Fibroblast of pulmonary artery (primary cell): ENCODE measurements at places on chromosomes 6 and 20.

GRCh38 chr20:18718129-18718528 lies 95.5 kb upstream of the SCP2D1 start:
- no peak for DNase-seq

GRCh38 chr20:44494681-44495080 lies 19.0 kb downstream of the TTPAL start:
- DNase-seq: peak; percentile 20

GRCh38 chr6:99588618-99589289 lies 17.9 kb upstream of the PRDM13 start:
- peak; percentile 74 for DNase-seq

- DNase-seq: peak; percentile 79
Measured at GRCh38 chr6:30981942-30982772, 1.4 kb upstream of the MUC21 start.

- no peak for DNase-seq
Measured at GRCh38 chr6:37871616-37872372, 52.3 kb downstream of the ZFAND3 start.

GRCh38 chr6:120966321-120966720 lies 368.0 kb downstream of the TBC1D32 start:
- no peak for DNase-seq

DNA sequence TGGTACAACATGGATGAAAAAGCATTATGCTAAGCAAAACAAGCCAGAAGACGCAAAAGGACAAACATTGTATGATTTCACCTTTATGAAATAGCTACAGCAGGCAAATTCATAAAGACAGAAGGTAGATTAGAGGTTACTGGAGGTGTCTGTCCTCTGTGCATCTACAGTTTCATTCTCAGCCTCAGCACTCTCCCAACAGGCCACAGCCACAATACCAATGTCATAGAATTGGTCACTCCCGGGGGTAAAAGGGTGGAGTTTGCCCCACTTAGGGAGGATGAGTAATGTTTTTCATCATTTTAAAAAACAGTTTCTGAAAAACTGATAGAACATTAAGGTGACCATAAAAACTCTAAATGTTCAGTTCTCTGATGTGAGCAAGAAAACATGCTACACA lies 17.2 kb upstream of the TMX4 start:
- no peak for DNase-seq

DNA sequence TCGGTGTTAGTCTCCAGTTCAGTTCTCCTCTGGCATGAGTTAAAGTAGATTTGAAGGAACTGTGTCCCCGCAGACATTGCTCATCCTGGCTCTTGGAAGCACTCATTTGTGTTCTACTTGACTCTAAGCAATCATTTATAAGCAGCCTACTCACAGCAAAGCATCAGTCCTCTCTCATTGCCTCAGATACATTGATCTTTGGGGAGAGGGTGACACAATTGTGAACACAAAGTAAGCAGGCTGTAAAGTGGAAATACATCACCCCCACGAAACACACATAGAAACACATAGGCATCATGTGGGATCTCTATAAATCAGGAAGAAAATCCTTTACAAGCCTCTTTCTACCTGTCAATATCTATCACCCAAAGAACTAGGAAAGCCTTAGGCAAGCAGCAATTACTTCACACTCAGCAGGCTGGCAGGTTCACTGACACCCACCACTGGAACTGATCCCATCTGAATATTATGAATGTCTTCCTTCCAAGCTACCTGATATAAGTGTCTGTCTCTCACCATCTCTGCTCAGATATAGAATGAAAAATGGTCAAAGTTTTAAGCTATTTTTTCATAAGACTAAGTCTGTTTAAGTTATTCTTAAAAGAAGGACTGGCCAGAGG lies 675.8 kb downstream of the HACE1 start:
- DNase-seq: no peak

DNA sequence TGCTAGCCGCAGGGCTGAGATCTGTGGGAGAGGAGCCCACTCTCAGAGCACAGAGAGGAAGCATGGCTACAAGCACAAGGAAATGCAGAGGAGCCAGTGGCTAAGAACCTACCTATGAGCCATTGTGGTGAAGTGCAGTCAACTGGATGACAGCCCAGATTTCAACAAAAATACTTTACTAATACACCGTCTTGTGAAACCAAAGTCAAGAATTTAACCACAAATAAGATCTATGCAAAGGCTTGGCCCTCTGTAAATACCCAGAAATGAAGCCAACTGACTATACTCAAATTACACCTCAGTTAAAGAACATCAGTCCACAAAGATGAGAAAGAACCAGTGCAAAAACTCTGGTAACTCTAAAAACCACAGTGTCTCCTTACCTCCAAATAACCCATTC lies 40.1 kb upstream of the PTCHD4 start:
- DNase-seq: peak; percentile 51

- no peak for DNase-seq
Measured at GRCh38 chr20:43397147-43397546, 60.5 kb upstream of the SRSF6 start.

GRCh38 chr6:70221025-70221714 lies 81.7 kb downstream of the COL9A1 start:
- DNase-seq: peak; percentile 42

DNA sequence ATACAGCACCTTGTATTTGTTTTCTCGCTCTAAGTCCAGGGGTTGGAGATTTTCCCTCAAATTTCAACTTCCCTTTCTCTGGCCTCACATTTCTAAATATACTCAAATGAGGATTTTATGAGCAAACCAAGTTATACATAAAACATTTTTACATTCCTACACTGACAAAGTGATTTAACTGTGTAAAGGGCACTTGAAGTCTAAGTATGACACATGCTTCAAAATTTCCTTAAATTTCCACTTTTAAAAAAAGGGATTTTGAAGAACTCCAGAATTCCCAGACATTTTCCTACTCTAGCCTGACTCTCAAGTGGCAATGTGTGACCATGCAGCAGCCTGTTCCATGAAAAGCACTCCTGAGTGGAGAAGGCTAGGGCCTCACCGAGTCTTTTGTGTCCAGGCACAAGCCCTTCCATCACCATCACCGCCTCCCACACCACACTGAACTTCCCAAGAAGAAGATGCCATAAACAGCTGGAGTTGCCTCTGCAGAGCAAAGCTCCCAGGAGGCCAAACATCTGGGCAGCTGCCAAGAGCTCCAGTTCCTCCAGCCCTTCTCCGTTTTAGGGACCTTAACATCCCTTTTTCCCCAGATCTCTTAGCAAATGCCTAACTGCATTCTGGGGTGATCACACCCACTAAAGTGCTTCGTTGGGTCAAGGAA lies 68.9 kb downstream of the NCR2 start:
- DNase-seq: no peak

DNA sequence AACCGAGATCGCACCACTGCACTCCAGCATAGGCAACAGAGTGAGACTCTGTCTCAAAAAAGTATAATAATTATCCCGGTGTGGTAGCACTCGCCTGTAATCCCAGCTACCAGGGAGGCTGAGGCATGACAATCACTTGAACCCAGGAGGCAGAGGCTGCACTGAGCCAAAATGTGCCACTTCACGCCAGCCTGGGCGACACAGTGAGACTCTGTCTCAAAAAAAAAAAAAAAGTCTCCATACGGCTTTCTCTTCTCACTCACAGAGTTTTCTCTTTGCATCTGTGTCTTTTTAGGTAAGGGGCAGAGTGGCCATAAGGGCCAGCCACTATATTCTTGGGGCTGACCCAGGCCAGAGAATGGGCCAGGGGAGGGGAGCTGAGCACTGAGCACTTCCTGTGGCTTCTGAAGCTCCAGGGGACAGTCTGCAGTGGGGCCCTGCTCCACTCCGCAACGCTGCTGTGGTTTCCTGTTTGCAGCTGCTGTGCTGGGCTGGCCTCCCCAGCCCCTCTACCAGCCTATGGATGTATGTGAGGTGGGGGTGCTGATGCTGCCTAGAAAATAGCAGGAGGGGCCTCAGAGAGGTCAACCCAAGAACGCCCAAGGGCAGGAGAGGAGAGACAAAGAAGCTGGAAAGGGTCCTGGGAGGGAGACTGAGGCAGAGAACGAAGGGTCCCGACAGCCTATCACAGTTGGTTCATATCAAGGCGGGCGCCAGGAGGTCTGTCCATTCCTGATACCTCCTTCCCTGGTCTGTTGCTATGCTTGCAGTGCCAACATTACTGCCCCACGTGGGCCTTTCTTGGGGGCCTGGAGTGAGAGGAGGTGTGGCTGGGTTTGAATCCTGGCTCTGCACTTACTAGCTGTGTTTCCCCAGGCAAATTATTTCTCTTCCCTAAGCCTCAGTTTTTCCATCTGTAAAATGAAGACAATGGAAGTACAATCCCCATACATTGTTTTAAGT lies 16.0 kb downstream of the SLA2 start:
- no peak for DNase-seq

GRCh38 chr6:132527791-132528190 lies 10.3 kb upstream of the TAAR9 start:
- no peak for DNase-seq

DNA sequence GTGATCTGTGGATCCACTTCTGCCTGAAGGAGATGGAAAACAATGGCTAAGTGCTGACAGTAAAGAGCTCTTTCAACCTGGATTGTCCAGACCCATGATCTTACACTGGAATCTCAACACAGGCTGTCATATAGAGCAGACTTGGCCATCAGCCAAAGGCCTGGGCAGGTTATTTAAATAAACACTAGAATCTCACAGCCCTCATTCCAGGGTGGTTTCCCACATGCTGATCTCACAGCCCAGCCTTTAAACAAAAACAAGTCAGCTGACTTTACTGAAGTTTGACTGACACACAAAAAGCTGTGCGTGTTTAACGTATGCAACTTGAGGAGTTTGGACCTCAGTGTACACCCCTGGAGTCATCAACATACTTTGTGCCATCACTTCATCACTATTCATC lies 28.4 kb downstream of the SYNDIG1 start:
- DNase-seq: peak; percentile 7

GRCh38 chr20:33531047-33531877 lies 41.4 kb downstream of the CBFA2T2 start:
- DNase-seq: peak; percentile 33

GRCh38 chr6:6008648-6009421 lies 2.1 kb upstream of the NRN1 start:
- DNase-seq: no peak

DNA sequence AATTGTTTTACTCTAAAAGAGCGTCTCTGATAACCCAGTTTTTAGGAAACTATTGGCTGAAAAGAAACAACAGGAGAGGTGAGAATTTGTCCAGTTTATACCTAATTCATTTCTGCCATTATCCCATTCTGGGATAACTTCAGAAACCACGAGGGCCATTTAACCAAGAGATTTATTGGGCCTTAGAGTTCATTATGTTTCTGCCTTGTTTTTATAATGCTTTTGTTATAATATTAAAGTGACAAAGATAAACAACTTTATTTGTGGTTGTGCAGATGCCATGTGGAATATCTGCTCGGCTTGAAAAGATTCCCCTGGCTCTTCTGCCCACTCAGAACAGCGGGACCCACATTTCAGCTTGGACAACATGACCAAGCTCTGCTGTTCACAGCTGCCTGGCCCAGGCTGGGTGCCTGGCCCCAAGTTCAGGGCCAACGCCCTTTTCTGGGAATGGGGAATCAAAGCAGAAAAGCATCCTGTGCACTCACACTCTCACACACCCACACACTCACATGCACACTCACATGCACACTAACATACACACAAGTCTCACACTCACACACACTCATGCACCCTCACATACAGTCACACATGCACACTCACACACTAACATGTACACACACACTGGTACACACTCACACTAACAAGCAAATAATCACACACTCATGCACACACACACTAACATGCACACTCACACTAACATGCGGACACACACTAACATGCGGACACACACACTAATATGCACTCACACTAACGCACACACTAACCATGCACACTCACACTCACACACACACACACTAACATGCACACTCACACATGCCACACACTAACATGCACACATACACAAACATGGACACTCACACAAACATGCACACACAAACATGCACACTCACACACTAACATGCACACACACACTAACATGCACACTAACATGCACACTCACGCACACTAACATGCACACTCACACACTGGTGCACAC lies 86.7 kb upstream of the NEDD9 start:
- DNase-seq: no peak

- peak; percentile 51 for DNase-seq
Measured at GRCh38 chr6:133040094-133040802, 200.9 kb upstream of the EYA4 start.

- DNase-seq: no peak
Measured at GRCh38 chr6:33750244-33750991, 3.7 kb upstream of the IP6K3 start.

- peak; percentile 4 for DNase-seq
Measured at GRCh38 chr20:58256842-58257241, 28.4 kb upstream of the ANKRD60 start.

DNA sequence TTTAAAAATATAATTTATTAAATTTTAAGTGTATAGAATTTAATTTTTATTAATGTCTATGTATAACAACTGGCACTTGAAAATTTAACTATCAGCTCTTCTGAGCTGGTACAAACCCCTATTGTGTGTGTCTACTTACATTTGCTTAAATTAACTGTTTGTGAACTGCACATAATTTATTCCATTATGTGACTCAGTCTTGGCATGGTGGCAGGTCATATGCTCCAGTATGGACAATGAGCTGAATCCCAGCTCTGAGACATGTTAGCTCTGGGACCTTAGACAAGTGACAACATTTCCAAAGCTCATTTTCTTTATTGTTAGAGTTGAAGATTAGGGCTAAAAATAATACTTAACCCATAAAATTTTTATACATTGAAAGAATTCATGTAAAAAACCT lies 526.1 kb upstream of the MARCKS start:
- DNase-seq: no peak

DNA sequence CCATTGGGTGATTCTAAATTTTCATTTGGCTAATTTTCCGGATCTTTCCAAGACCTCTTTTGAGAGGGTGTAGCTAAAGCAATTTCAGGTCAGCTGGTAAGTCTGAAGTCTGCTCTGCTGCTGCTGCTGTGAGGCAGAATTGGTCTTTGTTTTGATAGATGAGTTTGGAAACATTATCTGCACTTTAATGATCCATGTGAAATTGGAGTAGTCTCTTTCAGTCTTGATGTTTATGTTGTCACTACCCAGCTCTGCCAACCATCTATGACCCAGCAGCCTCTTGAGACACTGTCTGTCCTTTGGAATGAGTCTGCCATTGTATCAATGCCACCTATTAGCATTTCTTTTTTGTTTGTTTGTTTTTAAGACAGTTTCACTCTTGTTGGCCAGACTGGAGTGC lies 44.1 kb downstream of the TXNDC5 start:
- no peak for DNase-seq

- DNase-seq: no peak
Measured at GRCh38 chr6:150566486-150566885, 33.2 kb upstream of the PLEKHG1 start.
